ENCODE measurements at places on chromosomes 6 and 20. TPM values are rescaled to one million over a fixed set of nuclear protein-coding genes. Genes with fewer than 3 reads are reported as not detected.

HEY2 gene
- total RNA-seq = 1.4 TPM

SRF gene
- 31.8 TPM for total RNA-seq

HLA-DMB gene
- 59.0 TPM for total RNA-seq

DNA sequence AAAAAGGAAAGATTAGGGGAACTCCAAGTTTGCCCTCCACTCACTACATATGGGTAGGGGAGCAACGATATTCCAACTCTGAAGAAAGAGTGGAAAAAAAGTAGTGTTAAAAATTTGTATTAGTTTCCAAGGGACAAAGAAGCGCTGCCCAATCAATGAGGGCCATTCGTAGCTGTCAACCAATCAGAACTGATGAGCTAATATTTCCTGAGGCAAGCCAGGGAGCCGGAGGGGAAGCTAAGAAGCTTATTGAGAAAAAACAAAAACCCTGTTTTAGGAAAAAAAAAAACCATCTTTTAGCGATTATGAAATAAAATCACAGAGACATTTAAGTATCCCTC is 59.5 kb downstream of the TRIM38 start:
- peak; percentile 85 for DNase-seq

GRCh38 chr20:37333848-37334318 is 12.1 kb upstream of the SRC start:
- DNase-seq = no peak

DNA sequence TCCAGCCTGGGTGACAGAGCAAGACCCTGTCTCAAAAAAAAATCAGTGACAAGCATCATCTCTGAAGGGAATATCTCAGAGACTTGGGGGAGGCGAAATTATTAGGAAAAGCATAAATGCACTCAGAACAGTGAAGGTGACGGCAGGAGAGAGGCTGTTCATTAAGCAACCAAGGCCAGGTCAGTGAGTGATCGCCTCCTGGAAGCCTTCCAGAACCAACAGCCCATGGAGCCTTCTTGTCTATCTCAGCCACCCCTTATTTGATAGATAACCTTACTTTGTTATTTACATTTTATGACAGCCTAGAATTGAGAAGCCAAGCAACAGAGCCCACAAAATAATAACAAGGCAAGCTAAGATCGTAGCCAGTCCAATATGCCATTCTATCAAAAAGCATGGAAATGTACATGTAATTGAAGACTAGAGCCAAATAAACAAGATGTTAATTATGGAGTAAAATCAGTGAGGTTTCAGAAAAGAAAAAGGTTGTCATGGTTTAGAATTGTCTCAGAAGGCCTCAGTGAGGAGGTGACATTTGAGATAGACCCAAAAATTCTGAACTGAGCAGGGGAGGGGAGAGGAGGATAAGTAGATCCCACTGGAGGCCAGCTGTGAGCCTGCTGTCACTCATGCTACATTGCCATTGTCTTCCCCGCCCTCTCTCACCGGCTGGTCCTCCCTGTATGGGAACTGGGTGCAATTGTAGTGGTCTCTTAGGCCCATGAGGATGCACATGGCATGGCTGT is 17.8 kb downstream of the BNIP5 start:
- no peak for DNase-seq

- peak; percentile 94 for DNase-seq
These were observed 1.1 kb upstream of the ZDHHC14 start for GRCh38 chr6:157379656-157380457.

DNA sequence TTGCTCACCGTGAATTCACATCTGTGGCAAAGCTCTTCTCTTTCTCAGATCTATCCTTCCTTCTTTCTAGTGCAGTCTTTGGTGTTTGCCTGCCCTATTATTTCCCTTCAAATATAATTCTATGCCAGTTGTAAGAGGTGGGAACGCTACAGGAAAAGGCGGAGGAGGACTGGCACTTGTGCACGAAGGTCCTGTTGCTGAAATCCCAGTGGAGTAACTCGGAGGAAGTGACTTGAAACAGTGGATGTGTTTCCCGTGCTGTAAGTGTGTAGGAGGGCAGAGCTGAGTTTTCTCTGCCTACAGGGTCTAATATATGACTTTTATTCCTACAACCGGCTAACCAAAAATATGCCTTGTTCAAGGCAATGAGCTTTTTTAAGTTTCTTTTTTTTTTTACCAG is 754.8 kb downstream of the QKI start:
- DNase-seq = no peak

DNA sequence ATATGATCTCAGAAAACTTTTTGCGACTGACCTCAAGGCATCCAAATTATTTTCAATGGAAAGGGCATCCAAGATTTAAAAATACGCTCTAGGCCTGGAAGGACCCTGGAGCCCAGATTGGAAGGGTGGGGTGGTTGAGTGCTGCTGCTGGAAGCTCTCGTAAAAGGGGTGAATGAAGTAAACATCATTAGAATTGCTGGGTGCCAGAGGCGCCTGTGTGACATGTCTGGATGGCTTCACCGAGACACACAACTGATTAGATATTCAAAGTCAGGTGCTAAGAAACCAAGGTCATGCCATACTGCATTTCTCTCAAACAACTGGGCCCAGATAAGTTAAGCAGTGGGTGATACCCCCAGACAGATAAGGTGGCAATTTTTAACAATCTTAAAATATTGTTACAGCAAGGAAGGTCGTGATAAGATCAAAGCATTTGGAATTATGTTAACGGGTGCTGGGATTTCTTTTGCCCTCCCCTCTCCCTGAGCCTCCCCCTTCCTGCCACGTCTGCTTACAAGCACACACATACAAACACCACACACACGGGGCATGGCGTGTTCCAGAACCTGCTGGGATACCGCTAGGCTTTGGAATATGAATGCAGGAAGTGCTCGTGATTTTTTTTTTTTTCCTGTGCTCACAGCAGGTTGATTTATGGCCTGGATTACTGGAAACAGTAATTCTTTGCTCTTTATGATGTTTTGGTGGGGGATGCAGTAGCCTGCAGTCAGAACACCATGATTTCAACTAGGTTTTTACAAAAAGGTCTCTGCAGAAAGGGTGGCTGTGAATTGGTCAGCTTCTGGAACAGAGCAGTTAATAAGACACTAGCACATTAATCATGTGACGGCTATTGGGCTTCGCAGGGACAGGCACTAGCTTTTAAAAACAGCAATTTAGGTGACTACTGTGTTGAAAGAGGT is 551.2 kb downstream of the QKI start:
- DNase-seq = no peak

- DNase-seq = no peak
These were observed 45.3 kb downstream of the B4GALT5 start for GRCh38 chr20:49668181-49668877.

DNA sequence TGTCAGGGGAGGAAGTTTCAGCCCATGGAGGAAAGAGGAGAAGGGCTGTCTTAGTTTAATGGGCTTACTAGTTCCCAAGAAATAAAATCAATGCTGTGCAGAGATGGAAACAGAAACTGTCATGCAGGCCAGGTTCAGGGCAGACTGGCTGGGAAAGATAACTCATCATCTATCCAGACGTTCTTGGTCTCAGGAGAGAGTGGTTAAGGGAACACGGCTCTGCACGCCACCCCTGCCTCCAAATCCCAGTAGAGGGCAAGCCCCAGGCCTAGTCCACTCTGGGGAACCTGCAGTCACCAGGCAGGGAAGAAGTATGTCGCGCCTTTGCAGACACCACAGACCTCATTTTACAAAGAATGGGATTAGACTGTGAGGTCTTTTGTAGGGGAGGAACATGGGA is 12.5 kb downstream of the ALDH8A1 start:
- DNase-seq = no peak

DNA sequence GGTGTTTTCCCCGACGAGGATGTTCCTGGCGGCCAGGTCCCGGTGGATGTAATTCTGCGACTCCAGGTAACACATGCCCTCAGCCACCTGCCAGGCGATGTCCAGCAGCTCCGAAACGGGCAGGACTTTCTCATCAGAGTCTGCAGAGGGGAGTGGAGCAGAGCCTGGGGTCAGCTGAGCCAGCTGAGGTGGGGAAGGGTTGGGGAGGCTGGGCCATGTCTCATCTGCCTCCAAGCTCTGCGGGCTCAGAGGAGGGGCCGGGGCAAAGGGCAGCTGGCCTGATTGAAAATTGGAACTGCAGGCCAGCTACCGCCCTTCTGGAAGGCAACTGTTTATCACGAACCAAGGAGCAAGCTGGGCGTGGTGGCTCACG is 6.4 kb downstream of the PTK6 start:
- DNase-seq = no peak

Measured in left lung (tissue), 14 donors.